Keratinocyte (primary cell): ENCODE measurements at places on chromosomes 4 and X. TPM values are rescaled to one million over a fixed set of nuclear protein-coding genes. Genes with fewer than 3 reads are reported as not detected.

GRCh38 chr4:7818399-7818911 lies 121.2 kb downstream of the AFAP1 start:
- H3K36me3 ChIP-seq: peaks cover 18% of the 10 kb centered on the region
- H3K4me3 ChIP-seq: no peak overlapping the region
- no peaks in the 10 kb centered on the region for H3K4me1 ChIP-seq
- H3K27me3 ChIP-seq: no peaks in the 10 kb centered on the region
- H3K27ac ChIP-seq: no peak overlapping the region

GAR1 gene
- 14.8 to 31.9 TPM (median 24.2 TPM) in 3 replicates for polyA plus RNA-seq

UGT2B11 gene
- polyA plus RNA-seq: not detected in 3 replicates

TAF9B gene
- 13.4 to 20.4 TPM (median 17.3 TPM) in 3 replicates for polyA plus RNA-seq

DNA sequence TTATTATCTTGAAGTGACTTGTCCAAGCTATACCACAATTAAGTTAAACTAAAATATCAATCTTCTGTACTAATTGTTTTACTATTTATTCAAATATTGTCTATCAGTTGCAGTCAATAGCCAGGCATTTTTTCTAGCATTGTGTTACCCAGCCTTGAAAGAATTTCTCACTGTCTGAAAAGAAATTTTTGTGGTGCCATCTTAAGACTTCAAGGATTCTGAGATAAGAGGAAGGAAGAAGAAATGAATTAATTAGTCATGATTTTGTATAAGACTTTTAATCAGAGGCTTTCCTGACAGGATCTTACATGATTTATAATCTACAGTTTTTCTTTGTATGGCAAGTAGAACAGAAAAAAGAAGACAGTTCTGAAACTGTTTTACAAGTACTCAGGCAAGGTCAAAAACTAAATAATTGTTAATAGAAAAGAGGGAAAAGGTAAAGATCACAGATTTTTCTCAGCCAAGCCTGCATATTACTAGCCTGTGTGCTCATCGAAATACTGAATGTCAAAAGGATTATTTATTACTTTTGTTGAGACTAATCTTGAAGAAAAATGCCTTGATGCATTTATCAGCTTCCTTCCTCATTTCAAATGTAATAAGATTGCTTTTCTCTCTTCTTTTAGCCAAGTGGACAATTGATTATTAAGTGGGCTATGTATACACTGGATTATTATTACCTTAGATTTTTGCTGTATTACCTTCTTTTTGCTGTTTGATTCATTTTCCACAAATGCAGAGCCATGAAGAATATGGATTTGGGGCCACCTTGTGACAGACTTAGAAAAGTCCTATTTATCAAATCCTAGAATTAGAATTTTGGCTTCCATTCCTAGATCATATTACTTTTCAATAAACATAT lies 53.8 kb downstream of the CXCL1 start:
- H3K27ac ChIP-seq: no peak overlapping the region
- DNase-seq: no peak
- H3K27me3 ChIP-seq: no peaks in the 10 kb centered on the region
- H3K4me1 ChIP-seq: peaks cover 7% of the 10 kb centered on the region

GRCh38 chrX:126027229-126027628 lies 138.9 kb downstream of the DCAF12L2 start:
- no peaks in the 10 kb centered on the region for H3K4me1 ChIP-seq
- no peak overlapping the region for H3K27ac ChIP-seq
- DNase-seq: no peak
- no peaks in the 10 kb centered on the region for H3K27me3 ChIP-seq
- no peaks in the 10 kb centered on the region for H3K36me3 ChIP-seq

DNA sequence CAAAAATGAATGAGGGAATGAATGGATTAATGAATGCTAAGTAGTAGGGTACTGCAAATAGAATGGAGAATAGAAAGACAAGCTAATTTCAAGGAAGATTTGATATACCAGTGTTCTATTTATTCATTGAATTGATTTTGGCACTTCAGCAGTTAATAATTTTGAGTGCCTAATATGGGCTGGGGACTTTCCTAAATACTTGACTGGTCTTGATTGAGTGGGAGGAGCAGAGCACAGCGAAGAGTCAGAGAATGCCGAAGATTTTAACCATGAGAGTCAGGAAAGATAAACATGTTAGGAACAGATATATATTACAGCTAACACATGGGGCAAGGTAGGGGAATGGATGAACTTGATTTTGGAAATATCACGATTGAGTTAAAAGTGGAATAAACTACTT lies 10.6 kb downstream of the IL15 start:
- peaks cover 27% of the 10 kb centered on the region for H3K4me1 ChIP-seq
- H3K27ac ChIP-seq: no peak overlapping the region
- no peaks in the 10 kb centered on the region for H3K27me3 ChIP-seq
- H3K36me3 ChIP-seq: no peaks in the 10 kb centered on the region

- no peak overlapping the region for H3K4me3 ChIP-seq
- H3K4me1 ChIP-seq: no peaks in the 10 kb centered on the region
- DNase-seq: no peak
Observed at GRCh38 chr4:52962721-52963120, 100.6 kb downstream of the RASL11B start.

DNA sequence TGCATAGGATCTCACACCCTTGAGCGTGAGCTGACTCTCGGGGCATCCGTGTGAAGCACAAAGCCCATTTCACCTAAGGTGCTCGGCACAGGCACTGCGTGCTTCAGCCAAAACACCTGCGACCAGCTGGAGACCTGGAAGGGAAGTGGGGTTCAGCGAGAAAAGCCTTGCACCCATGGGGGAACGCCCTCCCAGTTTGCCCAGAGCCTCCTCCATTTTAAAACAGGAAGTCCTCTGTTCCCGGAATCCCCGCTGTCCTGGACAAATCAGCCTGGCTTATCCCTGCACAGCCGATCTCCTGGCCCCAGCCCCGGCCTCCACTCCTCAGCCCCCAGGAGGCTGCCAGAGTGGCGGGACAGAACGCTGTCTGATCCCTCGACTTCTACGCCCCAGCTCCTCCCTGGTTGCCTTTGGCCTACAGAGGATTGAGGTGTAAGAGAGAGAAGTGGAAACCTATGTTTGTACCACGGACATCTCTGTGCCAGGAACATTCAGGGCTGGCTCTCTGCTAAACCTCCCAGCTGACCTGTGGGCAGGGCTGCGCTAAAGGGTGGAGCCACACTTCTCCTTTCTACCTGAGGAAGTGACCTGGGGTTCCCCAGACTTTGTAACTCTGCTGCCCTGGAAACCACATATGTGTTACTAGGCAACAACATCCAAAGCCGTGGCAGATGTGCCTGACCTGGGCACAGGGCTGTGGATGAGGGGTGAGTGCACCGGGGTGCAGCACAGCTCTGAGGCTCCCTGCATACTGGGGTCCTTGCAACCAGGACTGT lies 3.8 kb upstream of the C4orf50 start:
- DNase-seq: no peak
- H3K36me3 ChIP-seq: no peaks in the 10 kb centered on the region
- H3K27me3 ChIP-seq: no peaks in the 10 kb centered on the region
- no peak overlapping the region for H3K27ac ChIP-seq
- no peaks in the 10 kb centered on the region for H3K4me1 ChIP-seq
- no peak overlapping the region for H3K4me3 ChIP-seq

GRCh38 chrX:153941336-153942252 lies 2.8 kb downstream of the RENBP start:
- H3K27ac ChIP-seq: no peak overlapping the region
- no peak for DNase-seq
- no peaks in the 10 kb centered on the region for H3K36me3 ChIP-seq
- no peak overlapping the region for H3K4me3 ChIP-seq

ARX gene
- not detected in 3 replicates for polyA plus RNA-seq

DNA sequence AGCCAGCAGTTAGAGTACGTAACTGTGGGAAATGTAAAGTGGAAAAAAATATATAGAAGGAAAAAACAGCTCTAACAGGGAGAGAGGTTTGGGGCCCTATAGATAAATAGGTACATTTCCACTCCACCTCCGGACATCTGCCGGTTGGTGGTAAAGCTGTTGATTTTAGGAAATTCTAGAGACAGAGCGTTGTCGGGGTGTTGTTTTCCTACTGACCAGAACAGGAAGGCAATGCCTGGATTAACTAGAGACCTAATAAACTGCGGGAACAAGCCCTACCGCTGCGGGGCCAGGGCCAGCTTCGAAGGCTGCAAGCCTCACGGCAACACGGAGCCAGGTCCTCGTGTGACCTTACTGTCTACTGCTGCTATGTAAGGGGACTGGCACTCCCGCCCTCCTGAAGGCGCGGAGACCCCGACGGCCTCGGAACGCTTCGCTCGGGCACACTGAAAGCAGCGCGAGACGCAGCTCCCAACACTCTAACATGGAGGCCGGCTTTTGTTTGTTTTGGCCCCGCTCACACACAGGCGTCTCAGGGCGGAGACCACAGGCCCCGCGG lies 702 bp upstream of the CDKN2AIP start:
- H3K36me3 ChIP-seq: peaks cover 12% of the 10 kb centered on the region
- peak overlapping the region; percentile 97 for H3K27ac ChIP-seq
- peak overlapping the region; percentile 92 for H3K4me3 ChIP-seq

STOX2 gene
- 0.79 to 2.2 TPM (median 1.6 TPM) in 3 replicates for polyA plus RNA-seq

GRCh38 chrX:40383969-40384368 lies 196.8 kb upstream of the ATP6AP2 start:
- H3K4me3 ChIP-seq: no peak overlapping the region
- no peaks in the 10 kb centered on the region for H3K4me1 ChIP-seq
- no peak for DNase-seq
- H3K27me3 ChIP-seq: peaks cover 3% of the 10 kb centered on the region
- H3K36me3 ChIP-seq: no peaks in the 10 kb centered on the region

DNA sequence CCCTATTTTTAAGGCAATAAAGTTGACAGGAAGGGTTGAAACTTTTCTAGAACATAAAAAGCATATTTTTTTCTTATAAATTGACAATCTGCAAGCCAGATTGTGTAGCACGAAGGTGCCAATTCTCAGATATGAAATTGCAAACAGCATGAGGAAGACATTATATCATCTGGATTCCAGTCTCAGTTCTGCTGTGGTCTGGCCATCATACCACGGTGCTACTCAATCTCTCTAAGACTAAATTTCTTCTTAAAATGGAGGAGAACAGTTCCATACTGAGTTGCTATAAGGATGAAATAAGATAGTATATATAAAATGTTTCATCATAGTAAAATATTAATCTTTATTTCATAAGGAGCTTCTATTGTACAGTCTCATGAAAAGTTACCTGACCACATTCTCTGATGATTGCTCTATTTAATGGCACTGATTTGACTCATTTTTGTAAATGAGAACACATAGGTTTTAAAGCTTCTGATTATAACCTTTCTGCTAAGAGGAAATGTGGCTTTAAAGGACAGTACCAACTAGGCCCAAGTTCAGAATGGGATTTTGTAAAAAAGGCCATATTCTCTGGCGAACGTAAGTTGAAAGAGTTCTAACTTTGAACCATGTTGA lies 127.9 kb downstream of the SHROOM3 start:
- no peak overlapping the region for H3K4me3 ChIP-seq
- H3K27me3 ChIP-seq: no peaks in the 10 kb centered on the region
- no peak overlapping the region for H3K27ac ChIP-seq
- no peaks in the 10 kb centered on the region for H3K36me3 ChIP-seq
- no peak for DNase-seq
- no peaks in the 10 kb centered on the region for H3K4me1 ChIP-seq

- no peaks in the 10 kb centered on the region for H3K36me3 ChIP-seq
- no peaks in the 10 kb centered on the region for H3K27me3 ChIP-seq
- no peaks in the 10 kb centered on the region for H3K4me1 ChIP-seq
- no peak for DNase-seq
Observed at GRCh38 chrX:40947276-40947675, 138.0 kb upstream of the USP9X start.

DNA sequence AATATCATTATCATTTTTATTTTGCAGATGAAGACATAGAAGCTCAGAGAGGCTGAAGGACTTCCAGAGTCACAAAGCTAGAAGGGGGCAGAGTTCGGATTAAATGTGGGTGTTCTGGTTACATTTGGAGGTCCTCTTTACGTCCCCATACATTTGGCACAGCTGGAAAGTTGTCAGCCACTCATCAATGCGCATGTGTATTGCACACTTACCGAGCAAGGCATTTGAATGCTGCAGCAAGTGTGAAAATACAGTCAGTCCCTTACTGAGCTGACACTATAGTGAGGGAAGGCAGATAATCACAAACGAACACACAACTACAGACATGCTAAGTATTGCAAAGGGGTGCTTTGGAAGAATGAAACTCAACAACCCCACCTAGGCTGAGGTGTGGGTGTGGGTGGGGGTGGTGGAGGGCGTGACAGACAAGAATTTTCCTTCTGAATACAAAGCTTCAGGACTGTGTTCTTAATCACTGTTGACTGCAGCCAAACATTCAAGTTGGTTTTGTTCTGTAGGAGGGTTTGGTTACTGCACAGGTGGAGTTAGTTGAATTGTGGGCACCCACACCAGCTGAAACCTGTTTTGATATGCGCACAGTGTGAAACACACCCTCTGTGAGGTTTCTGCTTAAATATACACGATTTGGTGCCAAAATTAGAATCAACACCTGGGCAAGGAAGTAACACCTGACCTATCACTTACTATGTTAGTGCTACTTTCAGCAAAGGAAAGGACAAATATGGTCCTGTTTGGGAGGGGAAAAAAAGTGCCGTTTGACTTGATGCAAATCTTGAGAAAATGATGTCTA lies 72.4 kb downstream of the COQ2 start:
- DNase-seq: peak; percentile 62
- H3K4me3 ChIP-seq: peak overlapping the region; percentile 4
- H3K36me3 ChIP-seq: no peaks in the 10 kb centered on the region

- no peaks in the 10 kb centered on the region for H3K4me1 ChIP-seq
- H3K27ac ChIP-seq: peak overlapping the region; percentile 86
- no peak for DNase-seq
- H3K36me3 ChIP-seq: peaks cover 2% of the 10 kb centered on the region
Observed at GRCh38 chrX:136880003-136880451, 498 bp downstream of the RBMX start.

DNA sequence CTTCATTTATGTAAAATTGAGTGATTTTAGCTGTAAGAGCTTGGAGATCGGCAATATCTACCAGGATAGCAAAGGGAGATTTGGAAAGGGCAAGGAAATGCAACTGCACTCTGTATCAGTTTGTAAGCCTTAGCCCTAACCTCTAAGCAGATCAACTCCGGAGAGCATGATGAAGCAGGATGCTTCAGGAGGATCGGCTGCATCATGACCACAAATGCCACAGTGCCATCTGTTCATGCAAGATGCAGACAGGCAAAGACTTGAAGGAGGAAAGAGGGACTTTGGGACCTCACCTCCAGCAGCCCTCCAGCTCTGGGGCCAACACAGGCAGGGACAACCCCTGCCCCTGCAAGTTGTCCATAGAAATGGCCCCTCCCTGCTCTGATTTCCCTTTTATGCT lies 377.6 kb upstream of the GATB start:
- H3K4me1 ChIP-seq: no peaks in the 10 kb centered on the region
- H3K27ac ChIP-seq: no peak overlapping the region
- DNase-seq: no peak

GRCh38 chr4:136599890-136600289 lies 932.4 kb downstream of the PCDH18 start:
- H3K27ac ChIP-seq: no peak overlapping the region
- no peaks in the 10 kb centered on the region for H3K4me1 ChIP-seq
- DNase-seq: no peak
- no peaks in the 10 kb centered on the region for H3K36me3 ChIP-seq
- no peaks in the 10 kb centered on the region for H3K27me3 ChIP-seq

- peaks cover 13% of the 10 kb centered on the region for H3K4me1 ChIP-seq
- H3K36me3 ChIP-seq: no peaks in the 10 kb centered on the region
- no peak overlapping the region for H3K4me3 ChIP-seq
- H3K27me3 ChIP-seq: no peaks in the 10 kb centered on the region
- no peak for DNase-seq
- H3K27ac ChIP-seq: peak overlapping the region; percentile 53
Observed at GRCh38 chr4:161937596-161937995, 226.2 kb downstream of the FSTL5 start.

BEX4 gene
- polyA plus RNA-seq: 11.8 to 20.0 TPM (median 14.3 TPM) in 3 replicates
